Panc1 (cell line): ENCODE measurements at places on chromosomes 12 and 14. TPM values are rescaled to one million over a fixed set of nuclear protein-coding genes. Genes with fewer than 3 reads are reported as not detected.
A peak's percentile ranks its signal among the peaks of the same experiment; 100 is the strongest.

Gene NKX2-1
- total RNA-seq, result 0.13 TPM

Gene KLHDC2
- total RNA-seq, result 24.5 TPM

Gene KLHL33
- total RNA-seq, result not detected

Gene CLEC1B
- total RNA-seq, result not detected

Gene ETFRF1
- 12.6 TPM for total RNA-seq

Gene SLC35F4
- not detected for total RNA-seq

DNA sequence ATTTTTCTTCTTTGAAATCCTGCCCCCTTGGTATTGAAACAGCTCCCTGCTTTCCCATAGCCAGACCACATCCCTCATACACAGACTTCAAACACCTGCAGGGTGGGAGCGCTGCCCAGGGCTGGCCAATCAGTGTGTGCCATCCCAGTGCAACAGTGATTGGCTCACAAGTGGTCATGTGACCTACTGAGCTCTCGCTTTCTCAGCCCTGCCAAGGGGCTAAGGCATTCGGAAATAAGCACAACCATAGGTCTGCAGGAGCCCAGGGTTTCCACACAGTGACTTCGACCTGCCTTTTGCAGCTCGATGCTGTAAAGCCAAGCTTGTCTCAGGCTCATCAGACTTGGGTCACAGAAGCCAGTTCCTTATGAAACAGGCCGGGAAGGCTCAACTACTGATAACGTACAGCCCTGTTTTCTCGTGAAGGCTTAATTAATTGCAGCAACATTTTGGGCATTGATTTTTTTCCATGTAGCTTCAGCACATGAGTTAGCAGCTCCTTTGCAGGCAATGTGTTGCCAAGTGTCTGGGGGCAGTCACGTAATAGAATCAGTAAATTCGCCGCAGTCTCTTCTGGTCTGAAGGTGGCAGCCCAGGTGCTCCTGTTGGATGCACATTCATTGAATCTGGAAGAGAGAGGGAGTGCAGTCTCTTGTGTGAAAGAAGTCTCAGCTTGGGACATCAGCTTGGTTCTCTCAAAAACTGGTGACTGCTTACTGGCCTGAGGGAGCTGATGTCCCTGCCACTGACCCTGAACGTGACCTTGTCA, 1091.8 kb downstream of the AACS start:
- H3K4me1 ChIP-seq, result no peaks in the 10 kb centered on the region
- no peaks in the 10 kb centered on the region for H3K27me3 ChIP-seq
- no peak for DNase-seq
- H3K27ac ChIP-seq, result no peak overlapping the region
- no peak overlapping the region for H3K4me3 ChIP-seq
- H3K36me3 ChIP-seq, result no peaks in the 10 kb centered on the region

- H3K27ac ChIP-seq, result no peak within 1 kb of the TSS
- DNase-seq, result no peak
- peaks cover 6% of the 10 kb centered on the region; the same call in 1 of the 2 replicates for H3K27me3 ChIP-seq
- H3K4me1 ChIP-seq, result no peaks in the 10 kb centered on the region
- H3K36me3 ChIP-seq, result no peaks in the 10 kb centered on the region
- peak within 1 kb of the TSS; percentile 35 for H3K4me3 ChIP-seq
These were observed at the start of gene LRRC9 for GRCh38 chr14:59919570-59920377. TSS of gene LRRC9 (plus strand) at chr14:59920144.

GRCh38 chr12:110314308-110314707, 33.3 kb downstream of the ATP2A2 start:
- H3K27ac ChIP-seq, result no peak overlapping the region
- H3K36me3 ChIP-seq, result peaks cover 4% of the 10 kb centered on the region; the same call in 1 of the 2 replicates
- H3K27me3 ChIP-seq, result no peaks in the 10 kb centered on the region

DNA sequence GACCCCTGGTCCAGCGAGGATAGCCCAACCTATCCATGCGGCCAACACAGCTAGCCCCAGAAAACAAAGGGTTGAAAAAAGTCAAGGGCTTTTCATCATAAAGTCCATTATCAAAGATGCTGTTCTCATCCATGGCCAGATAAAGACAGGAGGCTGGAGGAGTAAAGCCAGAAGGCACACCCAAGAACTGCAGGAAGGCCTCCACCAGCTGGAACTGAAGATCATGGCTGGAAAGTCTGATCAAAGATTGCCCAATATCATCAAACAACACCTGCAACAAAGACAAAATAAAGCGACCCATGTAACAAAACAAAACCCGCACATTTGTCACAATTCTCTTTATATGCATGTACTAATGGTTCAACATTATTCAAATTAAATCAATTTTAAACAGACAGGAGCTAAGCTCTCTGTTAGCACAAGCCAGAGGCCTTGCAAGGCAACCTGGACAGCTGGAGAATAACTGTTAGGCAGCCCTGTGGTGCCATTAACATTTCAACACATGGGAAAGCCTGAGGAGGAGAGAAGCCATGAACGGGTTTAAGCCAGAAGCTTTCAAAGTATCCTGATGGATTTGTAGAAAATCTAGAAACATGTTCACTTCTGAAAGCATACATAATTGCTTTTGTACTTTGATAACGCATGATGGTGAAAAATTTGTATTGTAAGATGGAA, 34.1 kb downstream of the PSMC1 start:
- no peak for DNase-seq
- H3K27ac ChIP-seq, result no peak overlapping the region
- no peaks in the 10 kb centered on the region for H3K4me1 ChIP-seq
- H3K36me3 ChIP-seq, result no peaks in the 10 kb centered on the region
- H3K4me3 ChIP-seq, result no peak overlapping the region

DNA sequence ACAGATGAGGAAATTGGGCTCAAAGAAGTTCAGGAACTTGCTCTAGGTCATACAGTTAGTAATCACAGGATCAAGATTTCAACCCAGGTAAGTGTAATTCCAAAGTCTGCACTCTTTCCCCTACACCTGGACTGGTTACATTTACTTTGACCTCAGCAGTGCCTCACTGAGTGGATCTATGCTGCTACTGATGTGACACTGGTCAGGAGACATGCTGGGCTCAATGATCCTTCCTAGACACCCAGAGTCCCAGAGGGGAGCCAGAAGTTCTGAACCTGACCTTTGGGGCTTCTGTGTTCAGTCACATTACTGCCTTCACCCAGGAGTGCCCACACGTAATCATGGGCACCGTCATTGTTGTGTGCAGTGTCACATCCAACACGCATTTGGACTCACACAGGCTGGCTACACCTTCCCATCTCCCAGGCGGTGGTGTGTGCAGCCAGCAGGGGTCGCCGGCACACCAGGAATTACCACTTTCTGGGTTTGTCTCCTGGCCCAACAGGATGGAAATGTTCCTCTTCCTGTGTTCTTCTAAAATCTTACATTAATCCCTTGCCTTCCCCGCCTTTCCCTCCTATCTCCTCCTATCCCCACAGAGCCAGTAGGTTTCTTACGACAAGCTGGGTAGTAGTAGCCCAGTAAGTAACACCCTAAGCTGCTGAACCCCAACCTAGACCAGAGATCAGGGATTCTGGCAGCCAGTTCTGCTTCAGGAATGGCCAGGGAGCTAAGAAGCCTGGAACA, 25.6 kb downstream of the CALCOCO1 start:
- H3K27me3 ChIP-seq, result peaks cover 10% of the 10 kb centered on the region
- H3K36me3 ChIP-seq, result no peaks in the 10 kb centered on the region
- peak; percentile 61 for DNase-seq

DNA sequence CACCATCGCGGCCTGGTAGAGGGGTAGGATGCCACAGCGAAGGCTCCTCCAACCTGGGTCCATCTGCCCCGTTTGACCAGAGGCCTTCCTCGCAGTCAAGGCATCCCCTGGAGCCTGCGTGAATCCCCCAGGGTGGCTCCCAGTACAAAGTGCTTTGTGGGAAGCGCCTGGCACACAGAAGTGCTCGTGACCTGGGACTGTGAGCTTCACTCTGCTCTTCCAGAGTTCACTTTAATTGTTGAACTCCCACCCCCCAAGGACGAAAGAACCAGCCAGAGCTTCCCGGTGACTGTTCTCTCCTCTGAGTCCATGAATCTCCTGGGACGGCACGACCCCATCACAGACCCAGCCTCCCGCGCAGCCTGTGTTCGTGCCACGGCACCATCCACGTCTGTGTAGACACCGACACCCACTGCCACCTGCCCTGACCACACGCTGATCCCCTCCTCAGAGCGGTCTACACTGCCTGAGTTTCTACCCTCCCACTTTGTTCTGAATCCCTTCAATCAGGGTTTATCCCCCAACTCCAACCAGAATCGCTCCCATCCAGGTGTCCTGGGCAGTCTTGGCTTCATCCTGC, 15.9 kb downstream of the P2RX2 start:
- H3K4me3 ChIP-seq, result no peak overlapping the region
- no peak for DNase-seq
- H3K4me1 ChIP-seq, result no peaks in the 10 kb centered on the region
- peaks cover 11% of the 10 kb centered on the region for H3K36me3 ChIP-seq

DNA sequence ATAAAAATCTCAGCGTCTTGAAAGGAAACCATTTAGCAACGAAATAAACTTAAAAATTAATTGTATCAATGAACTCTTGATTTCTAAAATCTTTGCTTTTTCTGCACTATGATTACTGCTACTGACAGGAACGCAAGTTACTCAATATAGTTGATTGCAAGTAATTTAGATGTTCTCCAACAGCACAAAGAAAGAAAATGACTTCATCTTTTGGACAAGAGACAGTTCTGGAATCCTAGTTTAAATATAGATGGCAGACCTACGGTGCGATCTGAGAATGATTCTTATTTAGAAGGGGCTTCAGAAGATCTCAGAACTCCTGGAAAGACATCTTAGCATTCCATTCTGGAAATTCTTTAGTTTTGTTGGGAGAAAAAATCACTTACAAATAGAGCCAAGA, 1.4 kb upstream of the SUDS3 start:
- H3K4me3 ChIP-seq, result peak overlapping the region; percentile 88
- no peak for DNase-seq
- H3K27me3 ChIP-seq, result no peaks in the 10 kb centered on the region
- peaks cover 8% of the 10 kb centered on the region; the same call in 1 of the 2 replicates for H3K4me1 ChIP-seq

DNA sequence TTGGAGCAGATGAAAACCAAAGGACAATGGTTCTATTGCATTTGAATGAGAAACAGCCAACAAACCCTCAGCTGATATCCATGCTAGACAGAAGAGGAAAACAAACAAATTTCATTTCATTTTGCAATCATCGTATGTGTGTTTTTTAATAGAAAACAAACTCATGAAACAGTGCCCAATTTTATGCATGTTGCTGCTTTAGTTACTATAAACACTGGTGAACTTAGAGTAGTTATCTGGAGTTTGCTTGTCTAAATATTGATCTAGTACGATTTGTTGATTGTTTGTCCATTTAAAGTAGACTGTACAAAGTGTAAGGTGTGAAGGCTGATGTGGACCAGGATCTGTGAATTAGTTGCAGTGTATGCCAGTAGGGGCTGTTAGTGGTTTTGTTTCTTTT, 166.6 kb downstream of the KITLG start:
- no peak for DNase-seq
- H3K4me3 ChIP-seq, result no peak overlapping the region
- H3K27me3 ChIP-seq, result no peaks in the 10 kb centered on the region
- no peaks in the 10 kb centered on the region for H3K4me1 ChIP-seq
- no peaks in the 10 kb centered on the region for H3K36me3 ChIP-seq

DNA sequence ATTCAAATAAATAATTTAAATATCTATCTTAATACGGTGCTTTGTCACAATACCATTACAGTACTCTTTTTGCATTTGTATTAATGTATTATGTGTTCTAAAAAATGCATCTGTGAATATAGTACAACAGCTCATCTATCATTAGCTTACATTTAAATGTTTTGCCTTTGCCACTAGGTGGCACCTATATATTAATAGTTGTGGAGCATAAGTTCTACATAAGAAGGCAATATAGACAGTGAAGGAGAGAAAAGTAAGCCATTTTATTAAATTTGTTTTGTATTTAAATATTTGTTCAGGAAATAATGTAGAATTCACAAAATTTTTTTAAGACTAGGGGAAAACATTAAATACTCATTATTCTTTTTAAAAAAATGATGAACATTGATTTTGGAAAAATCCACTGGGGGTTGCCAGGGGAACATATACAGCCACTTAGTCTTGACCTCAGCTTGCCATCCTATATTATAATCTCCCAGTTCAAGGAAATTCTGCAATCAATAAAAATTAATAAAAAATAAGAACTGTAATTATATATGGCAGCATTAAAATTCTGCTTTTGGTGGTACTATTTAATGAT, 9.8 kb downstream of the CCER1 start:
- no peak overlapping the region for H3K27ac ChIP-seq
- no peak for DNase-seq
- no peaks in the 10 kb centered on the region for H3K36me3 ChIP-seq
- no peaks in the 10 kb centered on the region for H3K4me1 ChIP-seq
- no peaks in the 10 kb centered on the region for H3K27me3 ChIP-seq
- no peak overlapping the region for H3K4me3 ChIP-seq

DNA sequence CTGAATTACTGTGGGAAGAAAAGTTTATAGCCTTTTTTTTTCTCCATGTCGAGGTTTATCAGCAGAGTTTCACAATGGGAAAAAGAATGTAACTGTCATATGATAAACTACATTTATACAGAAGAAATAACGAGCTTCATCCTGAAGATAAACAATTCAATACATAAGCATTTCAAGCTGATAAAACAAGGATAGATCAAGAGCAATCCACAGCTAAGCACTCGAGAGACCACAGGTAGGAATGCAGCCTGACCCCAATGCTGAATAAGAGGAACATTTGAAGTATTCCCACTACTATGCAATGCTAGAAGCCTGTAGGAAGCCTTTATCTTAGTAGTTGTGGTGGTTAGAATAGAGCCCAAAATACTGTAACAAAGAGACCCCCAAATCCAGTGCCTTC, 32.6 kb upstream of the DAAM1 start:
- no peak for DNase-seq
- H3K27ac ChIP-seq, result no peak overlapping the region
- H3K27me3 ChIP-seq, result no peaks in the 10 kb centered on the region; the same call in 1 of the 2 replicates
- no peaks in the 10 kb centered on the region for H3K4me1 ChIP-seq

- no peaks in the 10 kb centered on the region; the same call in 1 of the 2 replicates for H3K36me3 ChIP-seq
- no peak overlapping the region for H3K27ac ChIP-seq
- peaks cover 10% of the 10 kb centered on the region for H3K4me1 ChIP-seq
- no peak overlapping the region for H3K4me3 ChIP-seq
- DNase-seq, result no peak
These were observed 125.9 kb upstream of the ATF1 start for GRCh38 chr12:50637870-50638481.

GRCh38 chr14:45242706-45243105, 10.3 kb downstream of the MIS18BP1 start:
- H3K4me3 ChIP-seq, result no peak overlapping the region
- no peaks in the 10 kb centered on the region; the same call in 1 of the 2 replicates for H3K4me1 ChIP-seq
- no peaks in the 10 kb centered on the region for H3K27me3 ChIP-seq
- no peak overlapping the region for H3K27ac ChIP-seq
- DNase-seq, result no peak

DNA sequence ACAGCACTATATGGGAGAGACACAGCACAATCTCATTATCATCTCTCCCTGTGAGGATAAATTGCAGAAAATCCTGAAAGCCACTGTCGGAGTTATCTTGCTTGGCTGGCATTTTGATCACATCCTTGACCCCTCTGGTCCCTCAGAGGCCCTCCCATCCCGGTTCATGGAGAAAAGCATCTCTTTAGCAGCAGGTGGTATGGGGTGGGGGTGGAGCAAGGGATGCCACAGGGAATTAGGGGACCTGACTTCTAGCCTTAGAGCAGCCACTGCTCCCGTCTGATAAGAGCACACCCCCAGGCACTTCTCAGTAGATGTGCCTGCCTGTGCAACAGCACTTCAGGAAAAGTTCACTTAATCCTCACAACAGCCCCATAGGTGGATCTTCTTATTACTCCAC, 38.6 kb downstream of the GRIN2B start:
- H3K4me3 ChIP-seq, result no peak overlapping the region
- no peak for DNase-seq
- no peak overlapping the region for H3K27ac ChIP-seq
- no peaks in the 10 kb centered on the region for H3K27me3 ChIP-seq
- no peaks in the 10 kb centered on the region for H3K4me1 ChIP-seq

GRCh38 chr12:24838531-24838950, 110.4 kb downstream of the BCAT1 start:
- H3K27ac ChIP-seq, result no peak overlapping the region
- H3K4me1 ChIP-seq, result no peaks in the 10 kb centered on the region
- no peaks in the 10 kb centered on the region for H3K27me3 ChIP-seq
- no peak for DNase-seq
